ENCODE measurements at places on chromosomes 1 and 21.

- DNase-seq, result no peak
These were observed 48.1 kb downstream of the LHX9 start for GRCh38 chr1:197965132-197965840.

DNA sequence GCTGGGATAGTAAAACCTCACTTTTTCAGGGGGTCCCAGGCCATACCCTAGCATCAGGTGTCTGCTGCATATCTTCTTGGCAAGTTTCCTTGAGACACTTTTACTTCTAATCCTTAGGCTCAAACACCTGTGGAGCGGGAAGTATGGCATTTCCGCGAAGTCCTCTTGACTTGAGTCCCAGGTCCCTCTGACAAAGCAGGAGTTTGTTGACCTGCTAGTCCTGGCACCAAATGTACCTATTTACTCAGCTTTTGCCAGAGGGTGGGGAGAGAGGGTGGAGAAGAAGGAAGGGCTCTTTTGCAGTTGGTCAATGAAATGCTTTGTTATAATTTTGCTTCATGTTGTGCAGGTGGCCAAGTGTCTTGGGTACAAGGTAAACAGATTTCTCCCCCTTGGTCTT lies 59.7 kb downstream of the CLIC6 start:
- no peak for DNase-seq

DNA sequence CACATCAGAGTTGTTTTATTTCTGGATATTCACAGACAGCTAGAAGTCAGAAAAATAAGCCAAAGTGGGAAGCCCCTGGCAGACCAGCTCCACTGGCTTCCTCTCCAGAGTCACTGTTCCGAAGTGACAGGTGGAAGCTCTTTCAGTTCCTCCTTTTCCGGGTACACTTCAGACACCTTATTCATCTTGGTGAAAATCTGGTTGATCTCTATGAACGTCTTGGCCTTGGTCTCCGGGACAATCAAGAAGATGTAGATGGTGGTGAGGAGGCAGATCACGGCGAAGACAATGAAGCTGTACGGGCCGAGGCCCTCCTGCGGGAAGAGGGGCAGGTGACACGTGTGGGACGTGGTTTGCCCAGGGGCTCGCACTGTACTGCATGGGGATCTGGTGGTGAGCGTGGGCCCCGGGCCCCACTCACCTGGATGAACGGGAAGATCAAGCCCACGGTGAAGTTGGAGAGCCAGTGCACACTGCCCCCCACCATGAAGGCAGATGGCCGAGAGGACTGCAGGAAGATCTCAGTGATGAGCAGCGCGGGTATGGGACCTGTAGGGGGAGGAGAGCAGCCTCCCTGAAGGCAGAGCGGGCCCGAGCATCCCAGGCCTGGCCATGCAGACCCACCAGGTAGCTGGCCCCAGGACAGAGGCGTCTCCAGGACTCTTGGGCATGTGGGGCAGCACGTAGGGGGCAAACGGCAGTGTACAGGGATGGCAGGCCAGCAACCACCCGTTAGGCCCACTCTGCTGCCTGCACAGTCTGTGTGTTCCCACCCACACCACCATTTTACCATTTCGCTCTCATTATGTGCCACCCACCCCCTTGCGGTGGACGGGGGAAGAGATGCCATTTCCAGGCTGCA lies 11.5 kb upstream of the SLC2A7 start:
- no peak for DNase-seq

- DNase-seq, result no peak
These were observed 208.1 kb downstream of the TGFB2 start for GRCh38 chr1:218553197-218553596.

DNA sequence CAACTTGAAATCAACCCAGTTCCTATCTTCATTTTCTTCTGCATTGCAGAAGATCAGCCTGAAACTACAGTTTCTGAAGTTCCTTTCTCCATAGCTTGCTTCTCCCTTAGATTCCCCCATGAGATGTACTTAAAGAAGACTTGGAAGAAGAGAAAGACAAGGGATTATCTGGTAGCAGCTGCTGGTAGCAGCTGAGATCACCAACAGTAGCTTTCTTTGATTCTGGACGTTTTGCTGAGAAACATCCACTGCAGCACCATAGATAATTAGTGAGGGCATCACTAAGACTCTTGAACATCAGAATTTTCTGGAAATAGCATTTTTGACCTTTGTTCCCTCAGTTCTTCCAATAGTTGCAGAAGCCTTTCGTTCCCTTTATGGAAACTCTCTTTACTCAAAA lies 465 bp upstream of the CFHR3 start:
- no peak for DNase-seq

GRCh38 chr1:192707978-192708547 lies 72.1 kb downstream of the RGS13 start:
- no peak for DNase-seq

- no peak for DNase-seq
These were observed 11.2 kb downstream of the HMGCL start for GRCh38 chr1:23814016-23814415.

GRCh38 chr1:167761400-167761799 lies 39.6 kb downstream of the MPZL1 start:
- DNase-seq, result no peak

DNA sequence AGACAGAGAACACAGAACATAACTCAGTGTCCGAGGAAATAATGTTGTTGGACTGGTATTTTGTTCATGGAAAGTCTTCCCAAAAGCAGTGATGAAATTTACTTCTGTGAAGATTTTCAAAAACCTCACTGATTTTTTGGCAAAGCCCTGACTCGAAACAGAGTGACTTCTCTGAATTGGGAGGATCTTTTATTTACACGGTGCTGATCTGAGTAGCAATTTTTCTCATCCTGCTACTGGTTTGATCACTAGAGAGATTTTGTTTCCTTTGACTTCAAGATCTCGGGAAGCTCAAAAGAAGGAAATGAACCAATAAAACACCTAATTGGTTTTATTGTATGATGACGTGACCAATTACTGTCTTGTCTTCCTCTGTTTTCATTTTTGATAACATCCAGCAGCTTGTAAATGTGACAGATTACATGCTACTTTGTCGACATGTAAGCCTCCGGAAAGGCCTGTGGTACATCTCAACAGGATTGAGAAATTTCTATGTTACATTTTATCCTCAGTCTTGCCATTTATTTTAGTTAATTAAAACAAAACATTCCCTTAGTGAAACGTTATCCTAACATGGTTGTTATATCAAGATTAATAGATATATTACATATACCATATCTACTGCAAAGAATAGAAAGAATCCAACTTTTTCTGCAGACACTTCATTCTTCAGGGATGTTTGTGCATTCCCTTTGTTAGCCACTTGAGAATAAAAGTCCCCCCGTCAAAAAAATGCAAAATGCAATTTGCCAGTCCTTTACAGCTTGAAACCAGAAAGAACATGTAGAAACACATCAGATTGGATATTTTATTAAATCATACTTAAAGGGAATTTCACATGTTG lies 42.8 kb upstream of the IFI44L start:
- DNase-seq, result no peak

- no peak for DNase-seq
These were observed 55.3 kb downstream of the ETS2 start for GRCh38 chr21:38861056-38861455.

DNA sequence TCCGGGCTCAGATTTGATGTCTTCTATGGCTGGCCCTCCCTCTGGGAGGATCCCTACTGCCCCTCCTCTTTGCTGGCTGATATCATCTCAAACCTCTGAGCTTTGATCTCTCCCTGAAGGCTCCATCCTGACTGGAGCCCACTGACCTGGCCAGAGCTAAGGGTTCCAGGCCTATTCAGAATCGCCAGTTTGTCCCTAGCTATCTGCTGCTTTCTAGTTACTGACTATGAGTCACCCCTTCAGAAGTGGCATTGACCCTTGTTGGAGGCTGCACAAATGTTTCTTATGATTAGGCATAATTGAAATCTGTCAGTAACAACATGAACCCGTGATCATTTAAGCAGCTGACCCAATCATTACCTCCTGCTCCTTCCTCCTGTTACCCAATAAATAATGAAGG lies 87.1 kb downstream of the ABCA4 start:
- no peak for DNase-seq

DNA sequence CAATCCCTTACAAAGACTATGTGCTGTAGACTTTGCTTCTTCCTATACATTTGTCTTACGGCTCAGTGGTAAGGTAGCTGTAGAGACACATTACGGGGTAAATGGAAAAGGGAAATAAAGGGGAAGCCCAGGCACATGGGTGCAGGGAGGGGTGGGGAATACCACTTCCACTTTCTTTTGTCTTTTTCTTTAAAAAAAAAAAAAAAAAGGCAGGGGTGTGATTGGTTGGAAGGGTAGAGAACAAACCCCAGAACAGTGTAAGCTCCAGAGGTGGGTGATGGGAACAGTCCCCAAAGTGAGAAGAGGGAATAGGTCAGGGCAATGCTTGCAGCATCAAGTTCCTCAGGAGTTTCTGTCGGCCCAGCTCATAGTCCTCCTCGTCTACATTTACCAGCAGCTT lies 3.9 kb downstream of the NIT1 start:
- DNase-seq, result no peak

- DNase-seq, result no peak
These were observed 6.0 kb upstream of the SEC16B start for GRCh38 chr1:177975588-177976495.

GRCh38 chr1:10490286-10490970 lies 15.7 kb downstream of the PEX14 start:
- no peak for DNase-seq

- DNase-seq, result peak; percentile 29
These were observed 13.9 kb upstream of the LY9 start for GRCh38 chr1:160781914-160782689.

DNA sequence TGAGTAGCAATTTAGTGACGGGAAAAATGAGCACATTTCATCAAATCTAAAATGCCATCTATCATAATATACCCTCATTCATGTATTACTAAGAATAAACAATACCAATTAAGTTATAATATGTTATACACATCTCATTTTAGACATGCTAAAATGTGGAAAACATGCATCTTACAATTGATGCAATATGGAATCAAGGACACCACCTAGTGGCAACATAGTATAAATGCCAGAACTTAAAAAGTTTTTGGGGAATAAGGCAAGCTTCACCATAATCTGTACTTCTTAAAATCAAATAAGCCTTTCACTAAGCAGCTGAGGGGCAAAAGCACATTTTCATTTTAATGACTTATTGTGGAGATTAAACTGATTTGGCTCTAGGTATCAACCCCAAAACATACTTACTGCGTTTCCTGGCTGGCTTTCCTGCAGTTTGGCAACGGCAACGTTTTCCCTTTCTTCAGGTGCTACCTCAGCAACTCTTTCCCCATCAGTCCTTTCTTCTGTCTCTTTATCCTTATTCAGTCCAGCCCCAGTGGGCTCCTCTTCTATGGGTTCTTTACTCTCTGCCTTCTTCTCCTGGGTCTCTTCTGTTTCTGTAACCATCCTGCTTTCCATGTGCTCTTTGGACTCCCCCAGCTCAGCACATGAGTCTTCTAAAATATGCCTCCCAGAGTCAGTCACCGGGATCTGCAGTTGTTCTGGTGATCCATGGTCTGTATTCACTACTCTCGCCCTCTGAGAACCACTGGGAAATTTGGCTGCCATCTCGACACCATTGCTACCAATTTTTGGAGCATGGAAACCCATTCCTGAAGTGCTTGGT lies 11.4 kb downstream of the SDE2 start:
- DNase-seq, result no peak

GRCh38 chr1:163406772-163407171 lies 85.0 kb downstream of the NUF2 start:
- DNase-seq, result no peak

- no peak for DNase-seq
These were observed 50.8 kb upstream of the SAMD13 start for GRCh38 chr1:84250668-84251067.

DNA sequence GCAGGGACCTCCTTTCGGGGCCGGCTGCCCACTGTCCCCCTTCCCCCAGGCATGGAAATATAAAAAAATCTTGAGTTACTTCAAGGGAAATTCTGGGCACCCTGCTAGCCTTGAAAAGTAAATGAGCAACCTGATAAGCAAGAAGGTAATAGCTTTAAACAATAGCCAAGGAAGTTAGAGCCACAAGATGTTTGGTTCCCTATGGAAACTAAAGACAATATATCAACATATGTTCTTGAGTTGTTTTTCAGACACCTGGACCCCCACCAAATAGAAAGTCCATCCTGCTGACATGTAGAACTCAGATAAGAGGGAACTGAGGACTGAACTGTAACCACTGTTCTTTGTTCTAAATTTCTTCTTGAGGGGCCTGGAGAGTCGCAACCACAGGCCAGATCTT lies 19.3 kb upstream of the SLC35A3 start:
- DNase-seq, result no peak

DNA sequence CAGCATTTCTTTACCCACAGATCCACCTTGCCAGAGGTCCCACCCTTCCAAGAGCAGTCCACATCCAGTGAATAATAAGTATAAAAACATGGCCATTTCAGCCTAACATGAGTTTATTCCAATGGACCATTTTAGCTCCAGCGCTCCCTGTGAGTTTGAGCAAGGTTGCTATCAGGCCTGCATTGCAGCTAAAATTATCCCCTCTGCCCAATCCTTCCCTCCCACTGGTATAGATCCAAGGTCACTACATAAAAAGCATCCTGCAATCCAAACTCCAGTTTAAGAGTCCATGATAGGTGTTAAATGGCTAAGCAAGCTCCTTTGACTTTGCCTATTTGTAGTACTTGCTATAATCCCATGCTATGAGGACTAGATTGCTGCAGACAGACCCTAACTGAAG lies 35.6 kb downstream of the SLC5A9 start:
- no peak for DNase-seq

DNA sequence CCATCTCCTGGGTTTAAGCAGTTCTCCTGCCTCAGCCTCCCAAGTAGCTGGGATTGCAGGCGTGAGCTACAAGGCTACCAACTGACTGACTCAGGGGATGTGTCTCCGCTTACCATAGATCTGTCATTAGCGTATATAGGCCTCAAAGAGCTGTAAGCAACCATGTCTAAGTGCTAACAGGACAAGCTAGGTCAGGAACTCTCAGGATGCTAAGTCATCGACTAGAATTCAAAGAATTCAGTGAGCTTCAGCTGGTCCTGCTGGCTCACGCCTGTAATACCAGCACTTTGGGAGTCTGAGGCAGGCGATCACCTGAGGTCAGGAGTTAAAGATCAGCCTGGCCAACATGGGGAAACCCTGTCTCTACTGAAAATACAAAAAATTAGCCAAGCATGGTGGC lies 29.5 kb downstream of the CAPN2 start:
- no peak for DNase-seq

DNA sequence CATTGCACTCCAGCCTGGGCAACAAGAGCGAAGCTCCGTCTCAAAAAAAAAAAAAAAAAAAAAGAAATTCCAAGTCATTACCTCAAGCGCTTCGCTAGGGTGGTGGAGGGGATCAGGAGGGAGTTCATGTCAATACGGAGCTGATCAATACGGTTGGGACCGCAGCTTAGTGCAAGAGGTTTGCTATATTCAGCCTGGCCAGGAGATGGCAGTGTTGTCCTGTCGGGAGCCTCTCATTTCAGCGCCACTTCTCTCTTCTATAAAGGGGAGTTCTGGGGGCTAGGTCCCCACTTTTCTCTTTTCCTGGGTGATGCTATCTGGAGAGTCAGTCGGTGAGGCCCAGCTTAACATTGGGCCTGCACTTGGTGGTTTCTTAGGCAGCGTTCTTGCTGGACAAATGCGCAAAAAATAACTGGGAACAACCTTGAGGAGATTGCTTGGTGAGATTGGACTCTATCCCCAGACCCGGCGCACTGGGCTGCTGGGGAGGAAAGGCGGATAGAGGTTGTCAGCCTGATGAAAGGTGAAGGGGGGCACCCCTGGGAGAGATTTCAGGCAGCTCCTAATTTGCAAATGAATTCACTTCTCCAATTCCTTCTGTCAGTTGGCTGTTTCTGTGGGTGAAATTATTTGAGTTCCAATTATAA lies 40.4 kb downstream of the KIAA0040 start:
- DNase-seq, result peak; percentile 85
